ENCODE measurements at places on chromosomes 16 and 17.

DNA sequence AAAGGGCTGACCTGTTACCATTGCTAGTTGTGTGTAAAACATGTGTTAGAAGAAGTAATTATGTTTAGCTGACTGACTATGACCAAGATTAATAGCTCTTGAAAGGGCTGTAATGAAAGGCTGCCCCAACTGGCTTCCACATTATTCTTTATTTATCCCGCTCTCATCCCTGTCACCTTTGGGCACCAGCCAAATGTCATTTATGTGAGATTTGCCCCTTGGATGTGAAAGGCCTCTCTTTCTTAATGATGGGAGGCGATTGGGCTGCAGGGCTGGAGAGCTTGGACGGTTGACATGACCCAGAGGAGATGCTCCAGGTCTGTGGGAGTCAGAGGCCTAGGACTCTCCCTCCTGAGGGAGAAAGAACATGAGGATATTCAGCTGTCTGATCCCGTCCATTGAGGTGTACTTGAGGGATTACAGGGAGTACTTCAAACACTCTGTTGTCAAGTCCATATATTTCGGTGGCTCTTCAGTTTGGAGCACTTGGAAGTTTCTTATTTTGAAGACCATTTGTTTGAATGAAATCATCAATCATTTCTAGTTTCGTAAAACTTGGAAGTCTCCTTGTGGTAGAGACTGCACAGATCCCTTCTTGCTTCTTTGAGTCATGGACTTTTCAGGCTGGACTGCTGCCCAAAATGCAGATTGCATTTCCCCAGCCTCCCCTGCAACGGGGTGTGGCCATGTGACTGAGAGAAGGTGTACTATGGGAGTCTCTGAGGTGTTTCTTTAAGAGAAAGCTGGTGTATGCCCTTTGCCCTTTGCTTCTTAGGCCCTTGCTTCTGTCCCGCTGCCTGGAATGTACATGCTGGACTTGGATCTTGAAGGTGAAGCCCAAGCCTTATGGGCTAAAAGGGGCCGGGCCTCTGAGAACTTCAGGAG is 51.3 kb downstream of the FTO start:
- DNase-seq: peak; percentile 96

DNA sequence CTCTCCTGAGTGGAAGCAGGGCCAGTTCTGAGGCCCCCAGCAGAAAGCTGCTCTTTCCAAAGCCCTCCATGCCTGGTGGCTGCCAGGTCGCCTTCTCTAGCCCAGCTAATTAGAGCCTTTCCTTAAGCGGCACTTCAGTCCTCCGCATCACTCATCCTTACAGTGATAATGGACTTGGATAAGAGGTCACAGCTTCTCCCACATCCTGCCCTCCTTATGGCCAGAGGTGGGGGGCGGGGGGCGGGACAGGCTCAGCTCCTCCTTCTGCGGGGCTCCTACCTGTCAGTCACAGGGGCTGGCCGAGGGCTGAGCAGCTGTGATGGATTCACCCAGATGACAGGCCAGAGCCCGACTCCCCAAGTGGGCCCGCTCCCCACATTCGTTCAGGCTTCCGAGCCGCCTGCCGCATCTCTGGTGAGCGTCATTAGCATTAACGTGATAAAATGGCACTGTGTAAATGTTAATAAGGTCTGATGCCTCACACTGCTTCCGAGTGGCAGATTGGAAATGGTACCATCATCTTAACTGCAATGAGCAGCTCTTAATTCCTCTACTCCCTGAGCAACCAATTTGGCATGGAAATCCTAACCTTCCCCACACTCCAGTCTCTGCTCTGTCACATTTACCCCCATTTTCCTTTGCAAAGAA is 41.3 kb downstream of the GRIN2C start:
- no peak for DNase-seq

- no peak for DNase-seq
These were observed 833.2 kb upstream of the RBFOX1 start for GRCh38 chr16:6499413-6499812.

- no peak for DNase-seq
These were observed 33.7 kb upstream of the CDH15 start for GRCh38 chr16:89137666-89138512.

DNA sequence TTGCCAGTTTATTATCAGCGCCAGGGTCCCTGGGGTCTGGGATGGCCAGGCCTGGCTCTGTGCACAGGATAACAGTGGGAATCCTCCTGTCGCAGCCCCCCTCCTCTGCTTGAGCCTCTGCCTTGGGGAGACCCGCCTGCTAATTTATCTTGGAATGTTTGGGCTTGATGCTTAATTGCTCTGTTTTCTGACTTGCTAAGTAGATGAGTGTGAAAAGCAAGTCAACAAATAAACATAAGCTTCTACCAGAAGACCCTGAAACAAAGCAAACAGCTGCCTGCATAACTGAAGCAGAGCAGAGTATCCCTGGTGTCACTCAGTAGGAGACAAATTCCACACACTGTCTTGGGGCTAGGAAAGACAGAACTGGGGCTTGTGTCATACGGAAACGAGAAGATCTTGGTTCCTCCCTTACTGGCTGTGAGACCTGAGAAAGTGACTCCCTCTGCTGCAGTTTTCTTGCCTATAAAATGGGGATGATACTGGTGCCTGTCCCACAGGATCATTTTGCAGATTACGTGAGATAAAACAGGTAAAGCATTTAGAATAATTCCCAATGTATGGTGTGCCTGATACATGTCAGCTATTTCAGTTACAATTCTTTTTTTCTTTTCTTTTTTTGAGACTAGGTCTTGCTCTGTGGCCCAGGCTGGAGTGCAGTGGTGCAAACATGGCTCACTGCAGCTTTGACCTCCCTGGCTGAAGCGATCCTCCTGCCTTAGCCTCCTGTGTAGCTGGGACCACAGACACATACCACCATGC is 44.8 kb upstream of the IRX3 start:
- DNase-seq: peak; percentile 9

GRCh38 chr16:83946781-83947566 is 6.1 kb upstream of the OSGIN1 start:
- no peak for DNase-seq

DNA sequence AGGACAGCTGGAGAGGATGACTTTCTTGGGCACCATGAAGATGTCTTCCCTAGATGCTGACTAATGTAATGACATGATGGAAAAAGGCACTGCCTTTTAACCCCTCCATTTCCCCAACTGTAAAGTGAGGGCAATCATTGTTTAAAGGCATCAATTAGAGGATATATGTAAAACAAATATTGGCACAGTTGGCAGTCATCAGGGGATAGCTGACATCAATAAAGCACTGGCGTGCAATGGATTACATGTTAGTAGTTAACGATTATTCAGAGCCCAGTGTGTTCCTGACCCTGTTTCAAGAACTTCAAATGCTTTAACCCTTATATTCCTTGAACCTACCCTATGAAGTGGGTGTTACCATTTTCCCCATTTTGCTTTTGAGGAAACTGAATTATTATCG is 100.7 kb downstream of the TMEM114 start:
- no peak for DNase-seq

DNA sequence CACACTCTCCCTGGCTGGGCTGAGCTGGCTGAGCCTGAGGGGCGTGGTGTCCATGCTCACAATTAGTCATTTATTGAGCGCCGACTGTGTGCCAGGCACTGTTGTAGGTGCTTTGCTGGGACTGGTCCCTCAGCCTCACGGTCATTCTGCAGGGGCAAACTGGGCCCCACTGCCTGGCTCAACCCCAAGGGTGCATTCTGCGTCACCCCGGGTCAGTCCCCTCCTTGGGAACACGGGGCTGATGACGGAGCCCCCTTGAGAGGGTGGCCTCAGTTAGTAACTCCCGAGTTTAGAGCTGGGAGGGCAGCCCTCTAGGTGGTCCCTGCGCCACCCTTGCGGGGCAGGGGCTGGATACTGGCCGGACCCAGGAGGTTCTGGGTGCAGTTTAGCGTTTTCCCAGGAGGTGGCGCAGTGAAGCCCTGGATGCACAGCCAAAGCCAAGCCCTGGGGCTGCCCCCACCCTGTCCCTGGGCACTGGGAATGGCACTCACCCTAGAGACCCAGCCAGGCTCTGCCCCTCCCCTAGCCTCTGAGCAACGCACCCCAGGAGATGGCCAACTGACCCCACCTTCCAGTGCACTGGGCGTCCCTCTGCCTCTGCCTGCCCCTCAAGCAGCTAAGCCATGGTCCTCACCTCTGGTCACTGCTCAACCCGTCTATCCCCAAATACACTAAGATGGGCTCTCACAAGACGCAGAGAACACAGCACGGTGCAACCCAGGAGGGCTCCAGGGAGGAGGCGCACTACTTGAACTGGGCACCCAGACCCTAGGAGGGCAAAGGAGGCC is 243.2 kb upstream of the GSE1 start:
- DNase-seq: no peak

GRCh38 chr16:5446623-5447240 is 349.1 kb upstream of the EEF2KMT start:
- no peak for DNase-seq

DNA sequence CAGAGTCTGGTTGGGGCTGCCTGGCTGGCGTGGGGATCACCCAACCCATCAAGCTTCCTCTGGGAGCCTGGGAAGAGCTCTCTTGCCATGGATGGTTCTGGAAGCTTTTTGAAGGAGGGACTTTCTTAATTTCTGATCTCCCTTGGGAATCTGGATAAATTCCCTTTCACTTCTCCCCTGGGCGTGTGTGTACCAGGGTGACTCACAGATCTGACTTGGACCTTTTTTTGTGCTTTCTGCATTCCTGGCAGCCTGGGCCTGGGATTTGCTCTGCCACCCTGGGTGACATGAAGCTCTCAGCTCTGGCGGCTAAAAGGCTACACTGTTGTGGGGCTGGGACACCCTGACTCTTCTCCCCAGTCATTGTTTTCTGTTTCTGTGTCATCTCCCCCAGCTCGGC is 70.1 kb downstream of the ABCC1 start:
- no peak for DNase-seq

GRCh38 chr17:79427621-79428539 is 183.0 kb downstream of the RBFOX3 start:
- no peak for DNase-seq
